Pulmonary artery endothelial cell (primary cell): ENCODE measurements at places on chromosomes 7 and 10.

- DNase-seq = no peak
Measured at GRCh38 chr7:31497516-31497915, 16.4 kb upstream of the ITPRID1 start.

DNA sequence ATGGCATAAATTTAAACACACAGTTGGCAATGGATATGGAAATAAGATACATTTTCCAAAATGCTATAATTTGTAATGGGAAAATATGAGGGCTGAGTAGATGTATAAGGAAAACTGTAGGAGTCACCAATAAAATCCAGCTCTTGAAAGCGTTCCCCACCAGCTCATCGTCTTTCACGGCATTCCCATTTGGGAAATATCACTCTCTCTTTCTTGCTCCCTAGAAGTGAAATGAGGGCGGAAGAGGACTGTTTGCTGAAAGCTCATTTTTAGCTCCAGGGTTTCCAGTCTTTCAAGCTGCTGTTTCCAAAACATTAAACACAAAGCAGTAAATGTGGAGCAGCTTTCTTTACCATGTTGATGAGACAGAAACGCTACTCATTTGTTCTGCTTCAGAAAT is 104.6 kb upstream of the SFMBT2 start:
- no peak for DNase-seq

DNA sequence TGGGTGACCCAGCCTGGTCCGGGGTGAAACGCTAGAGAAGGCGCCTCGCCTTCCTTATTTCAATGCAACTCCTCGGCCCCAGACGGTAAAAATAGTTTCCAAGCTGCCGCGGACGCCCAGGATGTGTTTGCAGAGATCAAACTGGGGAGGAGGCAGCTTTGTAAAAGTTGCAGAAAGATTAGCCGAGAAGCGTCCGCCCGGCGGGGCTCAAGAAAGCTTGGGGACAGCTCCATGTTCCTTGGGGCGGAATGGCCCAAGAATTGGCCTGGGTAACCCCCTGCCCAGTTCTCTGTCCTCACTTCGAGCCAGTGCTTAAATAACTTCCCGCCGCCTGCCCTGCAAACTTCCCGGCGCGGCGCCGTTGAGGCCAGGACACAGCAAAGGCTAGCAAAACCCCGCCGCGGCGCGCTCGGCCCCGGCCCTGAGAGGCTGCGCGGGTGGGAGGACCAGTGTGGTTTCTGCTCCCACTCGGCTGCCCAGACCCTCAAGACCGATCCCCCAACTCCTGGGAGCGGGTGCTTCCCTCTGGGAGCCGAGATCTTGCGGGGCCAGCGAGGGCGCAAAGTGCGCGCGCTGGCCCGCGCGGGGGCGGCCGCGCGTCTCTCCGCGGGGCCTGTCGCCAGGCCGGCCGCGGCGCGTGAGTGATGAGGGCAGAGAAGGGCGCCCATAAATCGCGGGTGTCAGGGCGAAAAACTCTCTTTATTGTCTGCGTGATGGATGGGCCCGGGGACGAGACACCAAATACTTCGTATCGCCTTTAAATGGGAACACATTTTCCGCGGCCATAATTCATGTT is 6.3 kb upstream of the ZNF503 start:
- DNase-seq = no peak

DNA sequence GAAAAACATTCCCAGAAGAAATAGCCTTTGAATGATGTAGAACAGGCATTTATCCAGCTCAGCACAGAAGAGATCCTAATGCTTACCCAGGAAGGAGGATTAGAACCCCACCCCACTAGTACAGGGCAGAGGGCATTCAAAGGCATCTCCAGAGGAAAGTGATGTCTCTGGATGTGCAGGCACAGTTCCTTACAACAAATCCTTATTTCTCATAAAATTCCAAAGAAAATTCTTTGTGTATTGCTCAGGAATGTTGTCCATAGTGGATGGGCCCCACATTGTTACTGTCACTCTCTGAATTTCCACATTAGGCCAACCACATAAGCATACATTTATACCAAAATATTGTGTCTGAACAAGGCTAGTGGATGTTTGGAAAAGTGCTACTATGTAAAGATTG is 243.0 kb downstream of the ADRA2A start:
- DNase-seq = no peak

- no peak for DNase-seq
Measured at GRCh38 chr7:73671857-73672445, 4.3 kb downstream of the VPS37D start.

DNA sequence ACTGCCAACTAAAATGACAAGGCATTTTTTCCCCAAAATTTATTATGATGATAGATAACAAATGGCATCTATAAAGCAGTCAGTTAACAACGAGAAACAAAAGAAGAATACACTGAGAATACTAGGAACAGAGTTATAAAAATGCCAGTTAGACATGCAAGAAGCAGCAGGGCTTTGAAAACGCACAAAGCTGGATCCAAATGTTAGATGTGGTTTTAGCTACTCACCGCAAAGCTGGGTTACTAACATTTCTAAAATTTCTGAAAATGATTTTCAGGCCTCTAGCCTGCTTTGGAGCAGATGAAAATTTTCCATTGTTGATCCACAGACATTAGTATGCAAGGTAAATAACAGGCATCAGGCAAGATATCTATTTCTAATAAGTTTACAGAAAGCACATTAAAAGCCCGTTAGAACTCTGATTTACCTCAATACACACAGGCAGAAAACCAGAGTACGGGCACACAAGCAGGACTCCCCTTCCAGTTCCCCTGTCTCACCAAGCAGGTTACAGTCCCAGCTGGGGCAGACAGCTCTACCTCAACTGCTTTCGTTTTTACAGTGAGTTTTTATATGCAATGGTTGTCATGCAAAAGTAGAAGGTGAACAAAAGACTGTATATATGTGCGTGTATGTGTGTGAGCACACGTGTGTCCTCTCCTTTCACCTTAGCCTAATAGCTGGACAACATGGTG is 37.9 kb downstream of the GLI3 start:
- DNase-seq = no peak

DNA sequence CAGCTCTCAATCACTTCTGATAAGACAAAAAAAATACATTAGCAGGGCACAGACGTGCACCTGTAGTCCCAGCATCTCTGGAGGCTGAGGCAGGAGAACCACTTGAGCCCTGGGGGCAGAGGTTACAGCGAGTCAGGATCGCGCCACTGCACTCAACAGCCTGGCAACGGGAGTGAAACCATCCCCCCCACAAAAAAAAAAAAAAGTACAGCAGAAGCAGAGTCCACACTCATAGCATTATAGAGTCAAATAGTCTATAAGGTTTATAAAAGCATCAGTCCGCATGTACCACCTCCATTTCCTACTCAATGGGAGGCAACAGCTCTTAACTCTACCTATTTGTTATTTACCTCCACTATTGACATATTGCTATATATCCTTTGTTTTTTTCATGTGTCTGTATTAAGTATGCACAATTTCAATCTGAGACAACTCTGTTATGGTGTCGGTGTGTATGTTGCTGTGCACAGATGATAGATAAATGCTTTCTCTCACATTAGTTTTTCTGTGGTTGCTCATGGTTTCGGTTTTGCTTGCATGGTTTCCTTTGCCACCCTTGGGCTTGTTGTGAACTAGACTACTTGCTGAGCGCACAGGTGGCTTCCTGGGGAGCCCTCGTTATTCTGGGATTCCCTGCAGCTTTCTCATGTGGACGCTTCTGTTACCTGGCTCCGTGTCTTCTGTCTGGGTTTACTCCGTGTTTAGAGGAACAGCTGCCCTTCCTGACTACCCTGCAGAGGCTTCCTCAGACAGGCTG is 40.4 kb downstream of the PROSER2 start:
- no peak for DNase-seq

GRCh38 chr7:134842886-134843430 is 63.5 kb downstream of the CALD1 start:
- peak; percentile 68 for DNase-seq

GRCh38 chr10:79019441-79020014 is 49.2 kb upstream of the ZMIZ1 start:
- no peak for DNase-seq

GRCh38 chr7:17646253-17646956 is 293.9 kb downstream of the SNX13 start:
- DNase-seq = no peak
